DMS53 (cell line): ENCODE measurements at places on chromosomes 1 and 21.

DNA sequence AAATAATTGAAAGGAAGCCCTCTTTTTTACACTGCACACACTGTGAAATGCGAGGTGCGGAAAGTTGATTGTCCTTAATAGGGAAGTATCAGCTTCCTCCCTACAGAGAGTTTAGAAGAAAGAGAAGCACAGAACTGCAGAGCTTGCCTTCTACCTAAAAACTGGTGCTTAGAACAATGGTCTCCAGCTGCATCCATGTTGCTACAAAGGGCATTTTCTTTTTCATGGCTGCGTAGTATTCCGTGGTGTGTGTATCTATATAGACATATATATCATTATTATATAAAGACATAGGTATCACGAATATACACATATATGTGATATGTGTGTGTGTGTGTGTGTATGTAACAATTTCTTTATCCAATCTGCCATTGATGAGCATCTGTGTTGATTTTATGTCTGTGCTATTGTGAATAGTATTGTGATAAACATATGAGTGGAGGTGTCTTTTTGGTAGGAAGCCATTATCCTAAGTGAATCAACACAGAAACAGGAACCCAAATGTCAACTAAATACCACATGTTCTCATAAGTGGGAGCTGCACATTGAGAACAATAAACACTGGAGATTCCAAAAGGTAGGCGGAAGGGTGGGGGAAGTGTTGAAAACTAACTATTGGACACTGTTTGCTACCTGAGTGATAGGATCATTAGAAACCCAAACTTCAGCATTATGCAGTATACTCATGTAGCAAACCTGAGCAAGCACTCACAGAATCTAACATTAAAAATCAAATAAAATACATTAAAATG is 290.0 kb upstream of the RUNX1 start:
- no peak for DNase-seq

DNA sequence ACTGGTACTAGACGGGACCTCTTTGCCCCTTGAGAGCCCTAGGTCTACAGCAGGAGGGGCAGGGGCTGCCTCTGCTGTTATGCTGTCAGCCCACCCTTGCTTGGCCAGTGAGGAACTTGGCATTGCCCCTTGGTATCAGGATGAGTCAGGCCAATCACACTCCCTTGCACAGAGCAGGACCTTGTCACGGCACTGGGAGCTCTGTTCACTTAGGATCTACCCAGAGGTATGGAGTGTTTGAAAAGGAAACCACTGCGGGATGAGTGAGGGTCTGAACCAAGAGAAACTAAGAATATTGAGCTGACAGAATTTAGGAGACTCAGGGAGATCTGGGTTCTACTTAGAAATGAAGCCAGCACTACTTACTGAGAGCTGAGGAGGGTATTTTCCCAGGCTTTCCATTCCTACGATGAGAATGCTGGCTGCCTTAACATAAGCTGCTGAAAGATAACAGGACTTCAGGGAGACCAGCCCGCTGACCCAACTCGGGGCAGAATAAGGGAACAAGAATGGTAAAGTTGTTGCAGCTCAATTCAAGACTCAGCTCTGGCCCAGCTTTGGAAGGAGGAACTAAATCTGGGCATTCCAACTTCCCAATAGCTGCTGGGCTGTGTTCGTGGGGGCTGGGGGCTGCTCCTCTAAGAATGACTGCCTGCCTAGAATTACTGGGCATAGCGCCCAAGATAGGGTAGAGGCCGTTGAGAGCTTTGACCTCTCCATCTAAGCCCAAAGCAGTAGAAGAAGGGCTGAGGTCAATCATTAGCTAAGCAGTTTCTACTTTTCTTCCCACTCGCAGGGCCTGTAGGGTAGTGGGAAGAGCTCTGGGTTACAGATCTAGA is 1.5 kb downstream of the FABP3 start:
- no peak for DNase-seq

GRCh38 chr1:217681806-217682205 is 50.7 kb downstream of the SPATA17 start:
- no peak for DNase-seq

DNA sequence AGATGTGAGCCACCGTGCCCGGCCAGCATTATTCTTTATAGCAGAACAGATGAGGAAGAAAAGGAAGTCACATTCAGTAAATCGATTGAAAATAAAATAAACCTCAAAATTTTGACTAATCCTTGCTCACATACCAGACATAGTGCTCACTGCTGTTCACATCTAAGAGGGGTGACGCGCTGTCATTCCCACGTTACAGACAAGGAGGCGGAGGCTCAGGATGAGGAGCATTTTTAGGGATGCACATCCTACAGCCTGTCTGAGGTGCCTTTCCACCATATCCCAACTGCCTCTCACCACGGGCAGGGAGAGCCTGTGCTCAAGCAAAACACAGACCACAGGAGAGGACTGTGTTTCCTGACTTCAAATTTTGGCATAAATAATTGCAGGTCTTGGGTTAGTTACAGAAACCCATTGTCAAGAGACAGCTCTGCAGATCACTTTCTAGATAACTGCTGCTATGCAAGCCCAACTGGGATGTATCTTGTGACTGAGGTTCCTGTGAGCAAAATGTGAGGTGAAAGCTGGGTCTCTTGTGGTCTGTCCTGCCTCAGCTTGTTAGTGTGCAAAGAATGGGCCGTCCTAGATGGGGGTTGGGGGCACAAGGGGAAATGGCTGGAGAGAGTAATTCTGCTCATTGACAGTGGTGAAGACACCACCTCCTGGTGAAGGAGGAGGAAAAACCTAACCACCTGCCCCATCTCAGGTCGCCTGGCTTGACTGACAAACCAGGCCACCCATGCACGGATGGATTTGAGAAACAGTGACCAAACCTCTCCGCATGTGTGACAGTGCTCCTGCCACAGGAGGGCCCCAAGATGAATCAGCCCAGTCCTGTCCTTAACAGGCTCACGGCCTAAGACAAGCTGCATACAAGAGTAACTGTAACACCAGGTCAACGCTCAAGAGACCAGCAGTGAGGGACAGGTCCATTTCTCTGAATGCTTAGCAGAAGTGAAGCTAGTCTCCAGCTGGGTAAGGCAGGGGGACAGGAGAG is 8.2 kb downstream of the TNN start:
- DNase-seq: no peak

- peak; percentile 90 for DNase-seq
These were observed 17.0 kb downstream of the MARK1 start for GRCh38 chr1:220544901-220545303.

DNA sequence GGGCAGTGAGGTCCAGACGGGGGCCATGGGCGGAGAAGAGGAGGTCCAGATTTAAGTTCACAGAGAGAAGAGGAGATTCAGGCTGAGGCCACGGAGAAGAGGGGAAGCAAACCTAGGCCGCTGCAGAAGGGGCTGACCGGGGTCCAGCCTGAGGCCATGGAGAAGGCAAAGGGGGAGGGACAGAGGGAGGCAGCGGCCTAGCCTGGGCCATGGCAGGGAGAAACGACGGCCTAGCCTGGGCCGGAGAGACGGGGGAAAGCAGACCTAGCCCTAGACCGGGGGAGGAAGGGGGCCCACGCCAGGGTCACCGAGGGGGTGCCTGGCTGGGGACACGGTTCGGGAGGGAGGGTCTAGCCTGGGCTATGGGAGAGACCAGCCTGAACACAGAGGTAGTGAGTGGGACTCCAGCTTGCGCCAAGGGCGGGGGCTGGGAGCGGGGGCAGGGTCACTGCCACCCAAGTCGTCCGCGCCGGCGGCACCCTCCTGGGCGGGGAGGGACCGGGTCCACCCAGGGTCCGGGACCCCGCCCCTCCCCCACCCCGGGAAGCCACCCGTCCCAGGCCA is 459 bp downstream of the CAPZB start:
- peak; percentile 64 for DNase-seq

DNA sequence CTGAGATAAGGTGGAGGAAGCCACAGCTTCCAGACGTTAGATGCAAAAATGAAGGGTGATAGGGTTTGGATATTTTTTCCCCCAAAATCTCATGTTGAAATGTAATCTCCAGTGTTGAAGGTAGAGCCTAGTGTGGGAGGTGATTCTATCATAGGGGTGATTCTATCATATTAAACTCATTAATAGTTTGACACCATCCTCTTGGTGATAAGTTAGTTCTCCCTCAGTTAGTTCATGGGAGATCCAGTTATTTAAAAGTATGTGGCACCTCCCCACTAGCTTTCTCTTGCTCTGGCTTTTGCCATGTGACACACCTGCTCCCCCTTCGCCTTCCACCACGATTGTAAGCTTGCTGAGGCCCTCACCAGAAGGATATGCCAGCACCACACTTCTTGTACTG is 8.3 kb upstream of the TBCE start:
- no peak for DNase-seq

GRCh38 chr1:75092141-75092540 is 42.0 kb upstream of the LHX8 start:
- DNase-seq: peak; percentile 30

DNA sequence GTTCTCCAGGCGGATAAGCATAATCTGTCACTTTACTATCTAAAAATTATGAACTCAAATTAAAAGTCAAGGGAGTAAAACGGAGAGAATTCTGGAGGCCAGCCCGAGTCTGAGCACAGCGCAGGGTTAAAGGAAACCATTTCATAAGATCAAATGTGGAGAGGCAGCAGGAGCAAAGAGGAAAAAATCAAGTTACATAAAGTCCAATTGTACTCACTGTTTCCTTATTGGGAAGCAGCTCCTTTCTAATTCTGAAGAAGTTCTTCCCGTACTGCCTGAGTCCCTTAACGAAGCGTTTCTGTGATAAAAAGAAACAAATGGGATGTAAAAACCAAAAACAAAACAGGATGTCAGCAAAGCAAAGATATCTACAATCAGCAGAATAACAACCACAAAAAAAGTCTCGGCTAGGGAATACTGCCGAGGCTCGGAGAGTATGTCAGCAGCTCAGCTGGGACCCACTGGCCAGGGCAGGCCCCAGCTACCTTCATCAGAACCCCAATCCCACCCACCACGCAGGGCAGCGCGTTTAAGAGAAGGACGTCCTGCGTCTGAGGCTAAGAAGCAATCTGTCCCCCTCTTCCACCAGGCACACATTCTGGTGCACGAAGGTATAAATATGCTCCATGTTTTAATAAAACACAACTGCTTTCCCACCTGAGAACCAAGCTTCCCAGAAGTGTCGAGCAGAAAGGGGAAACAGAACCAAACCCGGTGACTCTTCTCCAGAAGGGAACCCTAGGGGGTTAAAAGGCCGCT is 104.8 kb downstream of the SLC45A1 start:
- no peak for DNase-seq

DNA sequence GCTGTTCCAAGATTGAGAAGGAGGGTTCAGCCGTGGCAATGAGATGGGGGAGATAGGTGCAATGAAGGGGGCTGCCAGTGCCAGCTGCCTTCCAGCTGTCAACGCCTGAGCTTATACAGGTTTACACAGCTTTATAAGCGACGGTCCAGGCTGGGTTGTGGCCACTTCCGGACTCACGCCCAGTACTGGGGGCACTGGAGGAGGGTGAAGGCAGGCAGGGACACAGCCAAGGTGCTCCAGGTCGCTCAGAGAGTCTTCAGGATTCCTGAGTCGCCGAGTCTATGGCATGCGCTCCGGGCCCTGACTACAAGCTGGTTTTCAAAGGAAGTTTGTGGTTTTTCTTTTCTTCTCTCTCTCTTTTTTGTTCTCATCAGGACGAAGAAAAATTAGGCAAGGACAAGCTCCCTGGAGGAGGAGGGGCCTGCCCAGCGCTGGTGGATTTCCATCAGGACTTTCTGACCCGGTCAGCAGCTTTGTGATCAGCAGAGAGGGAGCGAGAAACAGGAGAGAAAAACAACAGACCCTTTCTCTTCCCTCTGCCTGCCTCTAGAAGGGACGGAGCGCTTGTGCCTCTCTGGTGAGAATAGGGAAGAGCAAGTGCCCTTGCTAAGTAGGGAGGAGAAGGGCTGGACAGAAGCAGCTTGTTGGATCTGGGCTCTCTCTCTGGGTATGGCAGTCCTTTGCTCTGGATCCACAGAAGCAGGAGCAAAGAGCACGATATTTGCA is at the start of gene MINDY1:
TSS of gene MINDY1 (minus strand) at position 576 of the 726 bp plus-strand sequence. CDS start 4,285 bp downstream, outside the sequence.
- DNase-seq: peak; percentile 94
